Activated naive CD4-positive, alpha-beta T cell treated with anti-CD3 and anti-CD28 coated beads, Interleukin-2, amount 50 U/mL, for 16 hours (primary cell): ENCODE measurements at places on chromosomes 2 and 18.

DNA sequence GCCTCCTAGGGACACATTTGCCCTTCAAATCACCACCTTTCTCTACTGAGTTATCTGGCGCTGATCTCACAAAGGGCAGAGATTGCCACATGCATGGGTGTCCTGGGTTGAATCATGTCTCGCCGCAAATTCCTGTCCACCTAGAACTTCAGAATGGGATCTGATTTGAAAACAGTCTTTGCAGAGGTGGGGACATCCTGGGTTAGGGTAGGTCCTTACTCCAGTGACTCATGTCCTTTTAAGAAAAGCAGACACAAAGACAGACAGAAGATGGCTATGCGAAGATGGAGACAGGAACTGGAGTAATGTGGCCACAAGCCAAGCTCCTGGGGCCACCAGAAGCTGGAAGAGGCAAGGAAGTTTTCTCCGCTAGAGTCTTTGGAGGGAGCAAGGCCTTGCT is 197.4 kb upstream of the SMIM21 start:
- DNase-seq, result no peak

- DNase-seq, result no peak
Observed at GRCh38 chr2:42025151-42025582, 22.7 kb upstream of the PKDCC start.

DNA sequence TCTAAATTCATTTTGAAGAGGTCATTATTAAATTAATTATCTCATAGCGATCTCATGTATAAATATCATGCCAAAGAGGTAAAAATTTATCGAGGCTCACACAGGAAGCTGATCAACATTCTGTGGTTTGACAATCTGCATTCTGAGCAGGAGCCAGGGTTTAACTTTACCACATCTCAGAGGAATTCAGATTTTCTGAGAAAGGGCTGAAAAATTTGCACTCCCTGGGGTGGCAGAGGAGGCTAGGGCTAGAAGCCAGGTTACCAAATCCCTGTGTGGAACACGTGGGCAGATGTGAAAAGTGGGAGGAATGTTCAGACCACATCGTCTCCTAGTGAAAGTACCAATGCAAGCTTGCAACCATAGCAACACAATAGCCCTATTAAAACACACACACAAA is 63.5 kb upstream of the CTLA4 start:
- DNase-seq, result no peak

DNA sequence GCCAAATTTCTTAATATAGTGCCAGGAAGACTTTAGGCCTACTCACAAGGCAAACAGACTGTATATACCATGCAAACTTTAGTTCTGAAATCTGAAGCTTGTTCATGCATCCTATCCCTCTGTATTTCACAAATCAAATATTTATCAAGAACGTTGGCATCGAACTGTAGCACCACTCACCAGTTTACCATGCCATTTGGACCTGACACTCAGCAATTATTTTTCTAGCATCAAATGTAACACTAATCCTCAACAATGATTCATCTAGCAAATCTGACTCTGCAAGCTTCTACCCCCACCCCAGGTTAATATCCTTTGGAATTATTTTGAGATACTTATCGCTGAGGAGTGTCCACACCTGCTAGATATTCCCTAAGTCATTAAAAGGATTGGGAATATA is 1506.6 kb downstream of the LRP1B start:
- no peak for DNase-seq

GRCh38 chr2:240155745-240156390 is 15.4 kb upstream of the OTOS start:
- peak; percentile 7 for DNase-seq

GRCh38 chr2:96945014-96945413 is 41.4 kb downstream of the FAM178B start:
- no peak for DNase-seq

- no peak for DNase-seq
Observed at GRCh38 chr2:45195916-45196315, 186.7 kb upstream of the SIX2 start.

DNA sequence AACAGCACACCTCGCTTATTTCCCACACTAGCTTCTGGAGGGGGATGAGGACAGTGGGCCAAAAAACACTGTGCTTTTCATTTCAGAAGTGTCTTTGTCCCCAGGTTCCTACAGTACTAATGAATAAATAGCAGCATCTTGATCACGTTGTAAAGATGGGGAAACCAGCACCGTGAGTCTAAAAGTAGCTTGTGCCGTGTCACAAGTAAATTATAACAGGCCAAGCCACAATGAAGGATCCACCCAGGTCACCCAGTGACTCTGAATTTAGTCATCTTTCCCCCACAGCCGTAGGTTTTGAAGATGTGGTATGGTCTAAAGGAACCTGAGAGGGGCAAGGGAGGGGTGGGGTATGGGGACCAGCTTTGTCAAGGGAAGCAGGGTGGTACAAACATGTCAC is 8.8 kb downstream of the FZD7 start:
- no peak for DNase-seq

DNA sequence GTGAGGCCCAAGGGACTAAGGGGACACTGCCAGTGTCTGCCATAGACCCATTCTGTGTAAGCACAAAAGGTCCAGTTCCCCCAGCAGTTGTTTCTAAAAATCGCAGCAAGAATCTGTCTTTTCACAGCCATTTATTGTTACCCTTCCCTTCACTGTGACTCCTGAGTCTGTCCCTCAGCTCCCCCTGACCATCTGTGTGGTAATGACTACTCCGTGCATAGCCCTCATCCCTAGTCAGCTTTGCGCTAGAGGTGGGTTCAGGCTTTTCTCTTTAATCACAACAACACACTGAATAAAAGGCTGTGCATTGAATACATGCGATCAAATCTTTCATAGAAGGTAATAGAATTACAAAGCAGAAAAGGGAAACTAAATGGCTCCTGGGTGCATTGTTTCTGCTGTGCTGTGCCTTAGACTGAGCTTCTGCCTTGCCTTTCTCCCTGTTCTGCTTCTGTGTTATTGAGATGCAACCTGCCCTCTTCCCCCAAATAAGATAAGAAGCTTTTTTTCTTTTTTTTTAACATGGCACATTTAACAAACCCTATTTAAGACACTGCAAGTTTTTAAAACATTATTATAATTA is 836.0 kb upstream of the CDH2 start:
- no peak for DNase-seq

GRCh38 chr2:54665436-54665856 is 58.0 kb upstream of the EML6 start:
- DNase-seq, result peak; percentile 31

GRCh38 chr2:182446087-182446486 is 19.3 kb upstream of the PDE1A start:
- no peak for DNase-seq

DNA sequence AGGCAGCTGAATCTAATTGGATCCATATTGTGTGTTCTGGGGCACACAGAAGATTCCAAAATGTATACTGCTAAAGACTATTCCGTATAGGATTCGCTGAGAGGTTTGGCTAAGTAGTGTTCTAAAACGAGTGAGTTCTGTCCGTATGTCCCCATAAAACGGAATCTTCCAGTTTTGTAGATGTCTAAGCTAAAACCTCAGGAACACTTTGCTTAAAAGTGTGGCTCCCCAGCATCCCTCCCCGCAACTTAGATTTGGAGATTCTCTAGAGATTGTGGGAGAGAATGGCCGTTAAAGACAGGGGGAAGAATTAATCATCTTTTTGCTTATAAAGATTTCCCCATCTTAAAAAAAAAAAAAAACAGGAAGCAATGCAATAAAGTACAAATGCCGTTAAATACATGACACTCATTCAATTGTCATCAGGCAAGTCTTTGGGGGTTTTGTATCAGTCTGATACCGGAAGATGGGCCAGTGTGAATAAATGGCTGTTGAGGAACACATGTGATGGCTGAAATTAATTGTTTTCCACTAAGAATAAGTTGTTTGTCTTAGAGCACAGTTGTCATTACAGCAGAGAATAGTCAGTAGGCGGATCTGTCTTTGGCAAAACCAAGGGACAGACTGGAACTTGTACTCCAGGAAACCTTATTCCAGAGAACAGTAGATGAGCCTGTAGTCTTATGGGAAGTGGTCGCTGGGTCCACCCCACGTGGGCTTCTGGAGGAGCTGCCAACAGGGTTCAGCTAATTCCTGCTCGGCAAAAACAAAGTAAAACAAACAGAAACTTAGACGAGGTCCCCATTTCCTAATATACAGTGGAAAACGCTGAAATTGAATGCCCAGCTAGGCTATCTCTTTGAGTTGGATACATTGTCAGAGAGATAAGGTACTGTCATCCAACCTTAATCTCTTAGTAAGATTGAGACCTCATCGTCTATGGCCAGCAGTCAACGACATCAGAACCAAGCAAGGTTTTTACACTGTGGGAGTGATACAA is 1.7 kb downstream of the EMILIN2 start:
- no peak for DNase-seq

- no peak for DNase-seq
Observed at GRCh38 chr2:121536850-121537557, 6.3 kb downstream of the RNU4ATAC start.

DNA sequence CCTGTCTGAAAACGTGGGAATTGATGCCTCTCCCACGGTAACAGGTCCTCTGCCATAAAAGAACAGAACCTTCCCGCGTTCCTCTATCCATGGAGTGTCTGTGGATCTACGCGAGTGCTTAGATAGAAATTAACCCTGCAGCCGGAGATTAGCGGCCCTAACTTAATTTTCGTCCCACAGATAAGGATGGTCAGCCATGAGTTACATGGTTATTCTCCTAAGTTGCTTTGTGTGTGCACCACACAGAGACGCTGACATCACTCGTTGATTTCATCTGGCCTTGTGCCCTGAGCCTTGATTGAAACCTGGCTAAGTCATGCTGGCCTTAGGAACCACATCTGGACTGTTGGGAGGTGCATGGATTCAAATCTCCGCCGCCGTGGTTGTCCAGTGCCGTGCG is 132.1 kb downstream of the GBX2 start:
- no peak for DNase-seq

- DNase-seq, result no peak
Observed at GRCh38 chr2:221402072-221402471, 170.0 kb downstream of the EPHA4 start.

- no peak for DNase-seq
Observed at GRCh38 chr2:37987098-37987775, 62.1 kb downstream of the RMDN2 start.

DNA sequence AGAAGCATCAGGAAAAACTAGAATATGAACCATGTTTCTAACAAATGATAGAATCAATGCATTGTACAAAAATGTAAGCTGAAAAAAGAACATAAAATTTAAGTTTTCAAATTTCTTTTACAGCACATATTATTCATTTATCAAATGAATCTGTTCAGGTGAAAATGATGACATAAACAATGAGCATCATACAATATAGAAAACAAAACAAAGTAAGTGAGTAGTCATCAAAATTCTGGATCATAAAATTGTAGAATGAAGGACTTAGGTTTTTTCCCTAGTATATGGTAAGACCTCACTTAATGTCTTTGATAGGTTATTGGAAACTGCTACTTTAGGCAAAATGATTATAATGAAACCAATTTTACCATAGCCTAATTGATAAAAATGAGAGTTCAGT is 427.0 kb upstream of the KCNH7 start:
- no peak for DNase-seq

GRCh38 chr2:95698146-95698545 is 106.3 kb downstream of the TRIM43 start:
- DNase-seq, result no peak

DNA sequence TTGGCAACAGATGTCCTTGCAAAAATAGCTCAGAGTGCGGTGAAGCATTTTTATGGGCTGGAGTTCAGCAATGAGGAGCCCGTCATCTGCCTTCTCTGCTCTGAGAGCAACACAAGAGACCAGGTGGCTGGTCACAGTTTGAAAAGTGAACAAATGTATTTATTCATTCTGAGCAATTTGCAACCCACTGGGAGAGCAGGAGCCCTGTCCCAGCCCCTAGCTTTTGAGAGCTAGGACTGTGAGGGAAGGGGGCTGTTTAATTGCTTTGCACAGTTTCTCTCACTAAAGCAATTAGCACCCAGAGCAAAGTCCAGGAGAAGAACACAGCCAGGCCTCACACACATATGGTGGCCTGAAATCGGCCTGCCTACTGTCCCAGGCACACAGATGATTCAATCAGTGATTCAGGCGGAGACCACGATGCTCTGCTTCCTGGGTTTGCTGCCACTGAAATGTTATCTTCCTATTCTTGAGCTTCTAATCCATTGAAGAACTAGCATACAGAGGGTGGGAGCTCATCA is 646.1 kb upstream of the ACVR2A start:
- DNase-seq, result no peak

DNA sequence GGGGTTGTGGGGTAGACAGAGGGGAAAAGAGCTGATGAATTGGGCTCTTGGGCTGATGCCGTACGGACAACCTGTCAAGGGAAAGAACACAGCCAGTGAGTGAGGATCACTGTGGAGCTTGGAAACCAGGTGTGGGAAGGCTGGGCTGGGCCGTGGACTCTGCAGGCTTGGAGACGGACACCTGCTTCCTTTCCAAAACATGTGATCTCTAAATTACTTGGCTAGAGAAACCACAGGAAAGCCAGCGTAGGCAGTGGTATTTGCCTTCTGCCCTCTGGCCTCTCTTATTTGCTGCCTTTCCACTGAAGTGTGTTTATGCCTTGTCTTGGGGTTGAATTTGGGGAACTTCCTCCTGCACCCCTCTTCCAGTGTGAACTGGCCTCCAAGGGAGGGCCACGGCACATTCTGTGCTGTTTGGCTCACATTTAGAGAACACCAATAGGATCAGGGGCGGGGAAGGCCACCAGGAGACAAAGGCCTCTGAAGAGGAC is 267.7 kb downstream of the PRKCE start:
- no peak for DNase-seq

- no peak for DNase-seq
Observed at GRCh38 chr18:3914833-3915610, 465.1 kb downstream of the TGIF1 start.

DNA sequence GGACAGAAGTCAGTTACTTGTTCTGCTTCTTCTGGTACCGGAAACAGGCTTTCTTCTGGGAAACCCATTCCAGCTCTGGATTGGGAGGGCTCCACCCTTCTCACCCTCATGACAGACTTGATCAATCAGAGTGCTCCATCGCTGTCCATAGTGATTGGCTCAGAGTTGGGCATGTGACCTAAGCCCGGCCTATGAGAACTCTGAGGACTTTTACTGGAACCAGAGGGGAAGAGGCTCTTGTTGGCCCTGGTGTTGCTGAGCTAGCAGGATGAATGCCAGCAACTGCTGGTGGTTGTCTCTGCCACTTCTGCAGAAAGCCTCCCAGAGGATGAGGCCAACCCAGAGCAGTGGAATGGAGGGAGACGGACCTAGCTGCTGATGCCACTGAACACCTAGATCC is 33.3 kb downstream of the TMEM37 start:
- DNase-seq, result no peak

DNA sequence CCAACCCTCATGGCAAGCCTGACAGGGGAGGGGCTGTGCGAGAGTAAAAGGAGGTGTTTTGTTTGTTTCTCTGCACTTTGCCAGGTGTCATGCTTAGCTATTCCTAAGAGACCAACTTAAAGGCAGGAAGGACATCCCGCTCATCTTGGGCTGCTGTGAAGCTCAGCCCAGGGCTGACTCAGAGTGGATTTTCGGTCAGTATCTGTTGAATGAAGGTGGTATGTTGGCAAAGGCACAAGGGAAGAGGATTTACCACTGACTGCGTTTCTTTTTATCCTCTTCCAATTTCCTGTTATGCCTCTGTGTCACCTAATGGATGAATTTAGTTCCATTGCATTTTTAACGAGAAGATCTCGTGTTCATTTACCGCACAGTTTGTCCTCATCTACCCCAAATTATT is 18.9 kb downstream of the TRPM8 start:
- no peak for DNase-seq
